Activated CD8-positive, alpha-beta memory T cell treated with anti-CD3 and anti-CD28 coated beads for 4 hours (primary cell): ENCODE measurements at places on chromosomes 12 and 14.

- DNase-seq, result no peak
Measured at GRCh38 chr12:93676408-93677194, 574 bp upstream of the CRADD start.

GRCh38 chr14:54647378-54647777, 80.5 kb downstream of the SAMD4A start:
- DNase-seq, result no peak

DNA sequence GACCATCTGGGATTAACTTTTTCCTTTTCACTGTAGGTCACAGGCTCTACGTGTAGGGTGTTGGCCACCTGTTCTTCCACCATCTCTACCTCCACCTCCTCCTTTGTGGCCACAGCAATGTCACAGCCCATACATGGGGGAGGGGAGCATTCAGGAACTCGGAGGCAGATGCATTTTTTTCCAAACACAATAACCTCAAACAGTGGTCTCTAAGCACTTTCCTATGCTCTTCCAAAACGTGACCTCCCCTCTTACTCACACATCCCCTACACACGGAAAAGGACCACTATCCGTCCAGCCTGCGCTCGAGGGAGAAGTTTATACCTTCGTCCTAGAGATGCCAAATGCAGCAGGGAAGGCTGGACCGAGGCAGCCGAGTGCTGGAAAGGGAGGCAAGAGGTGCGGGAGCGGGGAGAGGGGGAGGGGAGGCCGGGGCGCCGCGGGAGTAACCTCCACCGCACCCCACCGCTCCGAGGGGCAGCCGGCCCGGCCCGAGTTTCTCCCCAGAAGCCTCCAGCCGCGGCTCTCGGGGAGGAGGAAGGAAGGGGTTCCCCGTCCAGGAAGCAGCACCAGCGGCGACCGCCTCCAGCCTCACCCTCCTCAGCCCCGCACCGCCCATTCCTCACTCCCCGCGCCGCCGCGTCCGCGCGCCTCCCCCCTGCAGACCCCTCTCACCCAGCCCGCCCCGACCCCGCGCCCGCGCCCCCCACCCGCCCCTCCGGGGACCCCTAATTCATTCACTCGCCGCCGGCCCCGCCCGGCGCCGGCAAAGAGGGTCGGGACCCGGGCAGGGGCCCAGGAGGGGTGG, 594 bp downstream of the KRAS start:
- DNase-seq, result peak; percentile 13

DNA sequence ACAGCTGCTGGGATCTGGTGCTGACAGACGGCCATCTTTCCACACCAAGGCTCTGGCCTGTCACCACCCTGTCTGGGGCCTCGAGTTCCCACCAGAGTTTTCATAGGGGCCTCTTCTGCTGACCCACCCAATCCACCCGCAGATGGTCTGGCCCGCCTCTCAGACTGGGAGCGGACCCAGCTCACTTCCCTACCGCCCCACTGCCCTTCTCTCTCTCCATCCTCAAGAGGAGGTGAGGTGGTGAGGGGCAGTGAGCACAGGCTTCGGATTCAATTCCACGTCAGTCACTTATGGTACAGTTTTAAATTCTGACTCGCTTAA, 12.3 kb upstream of the RPS6KL1 start:
- DNase-seq, result no peak
